Hippocampal formation (tissue), 2 donors: ENCODE measurements at places on chromosomes 3 and 15.

DNA sequence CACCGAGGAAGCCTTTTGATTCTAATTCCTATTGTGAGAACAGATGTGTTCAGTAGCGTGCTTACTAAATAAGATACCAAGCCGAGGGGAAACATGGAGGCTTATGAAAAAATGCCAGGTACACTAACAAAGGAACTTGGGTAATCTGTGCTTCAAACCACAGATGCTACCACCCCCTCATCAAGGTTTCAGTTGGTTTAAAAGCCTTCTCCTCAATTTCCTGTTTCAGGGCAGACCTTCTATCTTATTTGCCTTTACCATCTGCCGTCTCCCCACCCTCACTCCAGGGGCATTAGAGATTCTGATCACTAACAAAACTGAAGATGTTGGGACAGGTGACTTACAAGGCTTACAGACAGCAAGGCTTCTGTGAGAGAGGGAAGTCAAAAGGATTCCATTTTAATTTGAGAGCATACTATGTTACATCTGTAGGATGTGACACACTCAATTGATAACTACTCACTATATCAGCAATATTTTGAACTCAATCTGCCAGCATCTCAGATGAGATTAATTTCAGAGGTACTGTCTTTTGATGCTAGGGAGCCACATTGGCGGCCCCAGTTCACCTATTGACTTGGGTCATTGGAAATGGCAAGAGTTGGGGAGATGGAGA lies 60.6 kb upstream of the PLCL2 start:
- no peak for DNase-seq

GRCh38 chr3:107235193-107235927 lies 141.9 kb upstream of the CCDC54 start:
- DNase-seq: no peak

- DNase-seq: no peak
Observed at GRCh38 chr3:63746211-63746610, 72.9 kb upstream of the C3orf49 start.

DNA sequence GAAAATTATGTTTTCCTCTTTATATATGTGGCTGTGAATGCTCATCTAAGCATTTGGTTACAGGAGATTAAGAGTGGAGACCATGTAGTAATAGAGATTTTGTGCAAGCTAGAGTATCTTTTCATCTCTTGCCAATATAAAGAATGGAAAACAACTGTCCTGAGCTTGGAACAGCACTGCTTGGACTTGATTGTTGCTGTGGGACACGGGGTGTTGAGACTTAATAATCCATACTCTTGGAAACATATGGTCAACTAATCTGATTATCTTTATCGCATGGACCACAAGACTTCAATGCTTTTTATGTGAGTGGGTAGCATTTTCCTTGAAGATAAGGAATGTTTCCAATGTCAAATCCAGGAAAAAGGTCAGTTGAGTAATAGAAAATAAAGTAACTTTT lies 806.3 kb downstream of the DIPK2A start:
- no peak for DNase-seq

- DNase-seq: no peak
Observed at GRCh38 chr3:190210608-190211007, 89.9 kb upstream of the P3H2 start.

DNA sequence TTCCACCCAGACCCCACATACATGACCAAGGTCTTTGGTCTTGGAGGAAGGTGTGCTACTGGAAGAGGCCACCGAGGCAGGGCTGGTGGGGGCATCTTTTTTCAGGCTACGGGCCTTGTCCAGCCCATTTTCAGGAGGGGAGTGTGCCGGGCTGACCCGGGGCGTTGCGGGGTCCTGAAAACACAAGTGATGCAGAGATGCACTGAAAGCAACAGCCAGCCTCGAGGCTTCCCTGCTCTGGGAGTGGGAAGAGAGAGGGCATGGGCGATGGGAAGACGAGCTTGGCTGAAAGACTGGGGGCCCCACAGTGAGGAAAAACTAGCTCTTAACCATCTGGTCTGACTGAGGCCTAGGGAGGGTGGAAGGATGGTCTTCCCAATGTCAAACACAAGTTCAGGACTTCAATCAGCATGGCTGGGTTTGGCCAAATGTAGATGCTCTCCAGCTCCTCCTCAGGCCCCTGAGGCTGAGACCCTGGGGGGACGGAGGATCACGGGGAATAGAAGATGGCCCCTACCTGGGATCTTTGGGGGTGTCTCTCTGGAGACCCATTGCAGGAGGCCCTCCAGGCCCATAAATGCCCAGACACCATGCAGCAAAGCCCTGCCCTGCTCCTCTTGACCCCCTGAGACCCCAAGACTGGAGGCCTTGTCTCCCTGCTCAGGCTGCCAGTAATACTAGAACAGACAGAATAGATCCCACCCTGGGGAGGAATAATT lies 38.9 kb downstream of the TLE3 start:
- no peak for DNase-seq

DNA sequence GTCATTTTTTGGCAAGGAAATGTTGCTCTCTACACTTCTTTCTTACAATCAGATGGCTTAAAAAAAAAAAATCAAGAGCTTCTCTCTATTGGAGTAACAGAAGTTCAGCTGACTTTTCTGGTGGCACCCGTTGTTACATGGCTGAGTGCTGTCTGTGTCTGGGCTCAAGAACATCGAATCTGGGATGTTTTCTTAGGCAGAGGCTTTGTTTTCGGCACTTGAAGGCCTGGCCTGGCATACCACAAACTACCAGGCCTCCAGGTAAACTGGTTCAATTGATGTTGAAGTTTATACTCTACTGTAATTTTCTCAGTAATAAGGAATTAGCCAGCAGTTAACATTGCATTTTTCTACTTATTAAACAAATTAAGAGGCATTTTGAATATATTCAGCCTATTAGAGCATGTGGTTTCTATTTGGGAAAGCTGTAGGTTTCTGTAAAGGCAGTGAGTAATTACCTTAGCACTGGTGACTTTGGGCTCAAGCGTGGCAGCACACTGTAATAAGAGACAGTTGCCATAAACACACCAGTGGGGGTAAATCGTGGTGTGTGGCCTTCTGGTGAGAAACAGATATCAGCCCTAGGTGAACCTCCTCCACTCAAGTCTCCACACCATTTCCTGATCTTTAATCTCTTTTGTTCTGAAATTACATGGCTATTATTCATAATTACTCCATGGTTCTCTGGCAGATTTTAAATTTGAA lies 544.7 kb downstream of the MECOM start:
- no peak for DNase-seq

DNA sequence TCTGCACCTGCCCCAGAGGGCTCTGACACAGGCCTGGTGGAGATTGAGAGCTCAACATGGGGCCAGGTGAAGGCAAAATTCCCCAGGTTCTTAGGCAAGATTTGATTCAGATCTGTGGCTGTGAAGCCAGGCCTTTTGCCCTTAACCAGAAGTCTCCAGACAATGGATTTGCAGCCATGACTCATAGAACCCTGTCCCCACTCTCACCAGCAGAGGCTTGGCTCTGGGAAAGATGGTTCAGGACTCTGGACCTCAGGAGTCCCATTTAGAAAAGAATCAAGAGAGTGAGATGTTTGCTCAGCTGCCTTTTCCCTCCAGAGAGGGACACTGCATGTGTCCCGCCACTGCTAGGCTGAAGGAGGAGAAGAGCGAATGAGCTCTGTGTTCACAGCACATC lies 361.4 kb upstream of the ICE2 start:
- no peak for DNase-seq
